Peyer's patch (tissue), 4 donors: ENCODE measurements at places on chromosomes 16 and 17. TPM values are rescaled to one million over a fixed set of nuclear protein-coding genes. Genes with fewer than 3 reads are reported as not detected.

Gene CSH1
- not detected for total RNA-seq

Gene GP1BA
- not detected for total RNA-seq

Gene GNPTG
- 83.3 TPM for total RNA-seq

Gene TBC1D26
- not detected for total RNA-seq

Gene KREMEN2
- total RNA-seq, result not detected

Gene NOL3
- 38.7 TPM for total RNA-seq

Gene AOC2
- total RNA-seq, result 0.70 TPM

Gene NUPR1
- total RNA-seq, result 11.9 TPM

Gene CHMP6
- 35.7 TPM for total RNA-seq

Gene DNASE1L2
- 2.0 TPM for total RNA-seq

Gene SDR42E2
- not detected for total RNA-seq

Gene VTN
- not detected for total RNA-seq
